ENCODE measurements at places on chromosomes 11 and 22.
A peak's percentile ranks its signal among the peaks of the same experiment; 100 is the strongest.

DNA sequence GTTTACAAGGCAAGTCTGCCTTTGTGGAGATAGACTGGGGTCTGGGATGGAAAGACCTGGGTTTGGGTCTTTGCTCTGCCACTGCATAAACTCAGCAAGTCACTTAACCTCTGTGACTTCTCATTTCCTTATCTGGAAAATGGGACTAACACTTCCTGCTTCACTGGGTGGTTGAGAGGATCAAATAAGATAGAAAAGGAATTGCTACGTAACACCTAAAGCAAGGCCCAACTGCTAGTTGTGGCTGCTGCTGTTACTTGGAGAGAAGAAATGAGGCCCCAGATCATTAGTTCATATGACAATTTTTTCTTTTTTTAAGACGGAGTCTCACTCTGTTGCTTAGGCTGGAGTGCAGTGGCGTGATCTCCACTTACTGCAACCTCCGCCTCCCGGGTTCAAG, 5.9 kb downstream of the PTPRJ start:
- no peak for DNase-seq

GRCh38 chr11:16278979-16279378, 77.4 kb downstream of the SOX6 start:
- no peak for DNase-seq

- DNase-seq = no peak
Measured at GRCh38 chr22:46079861-46080821, 70.2 kb upstream of the PPARA start.

DNA sequence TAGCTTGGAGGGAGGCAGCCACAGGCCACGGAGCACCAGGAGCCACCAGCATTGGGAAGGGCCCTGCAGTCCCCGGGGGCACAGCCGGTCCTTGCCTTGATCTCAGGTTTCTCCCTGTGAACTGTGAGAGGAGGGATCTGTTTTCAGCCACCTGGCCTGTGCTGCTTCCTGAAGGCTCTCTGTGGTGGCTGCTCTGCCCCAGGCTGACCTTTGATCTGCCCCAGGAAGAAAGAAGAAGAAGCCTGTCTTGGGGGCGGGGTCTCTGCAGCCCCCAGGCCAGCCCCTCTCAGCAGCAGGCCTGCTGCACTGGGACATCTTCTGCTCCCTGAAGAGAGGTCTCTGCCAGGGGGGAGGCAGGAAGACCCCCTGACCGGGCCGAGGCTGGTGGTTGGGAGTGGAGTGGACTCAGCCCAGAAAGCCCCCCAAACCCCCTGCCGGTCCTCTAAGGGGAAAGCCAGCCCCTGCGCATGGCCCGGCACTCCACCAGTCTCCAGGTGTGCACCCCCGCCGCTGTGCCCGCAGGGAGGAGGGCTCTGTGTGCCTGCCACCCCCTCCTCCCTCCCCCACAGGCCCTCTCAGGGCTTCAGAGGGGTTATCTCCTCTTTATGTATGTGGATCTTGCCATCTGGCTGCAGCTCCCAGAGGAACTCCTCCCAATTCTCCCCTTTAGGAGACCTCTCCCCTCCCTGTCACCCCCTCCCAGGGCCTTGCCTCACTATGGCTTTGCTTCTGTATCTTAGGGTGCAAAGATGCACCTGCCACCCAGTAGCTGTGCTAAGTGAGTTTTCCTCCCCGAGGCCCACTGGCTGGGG, 675.3 kb downstream of the BRD1 start:
- DNase-seq = no peak

DNA sequence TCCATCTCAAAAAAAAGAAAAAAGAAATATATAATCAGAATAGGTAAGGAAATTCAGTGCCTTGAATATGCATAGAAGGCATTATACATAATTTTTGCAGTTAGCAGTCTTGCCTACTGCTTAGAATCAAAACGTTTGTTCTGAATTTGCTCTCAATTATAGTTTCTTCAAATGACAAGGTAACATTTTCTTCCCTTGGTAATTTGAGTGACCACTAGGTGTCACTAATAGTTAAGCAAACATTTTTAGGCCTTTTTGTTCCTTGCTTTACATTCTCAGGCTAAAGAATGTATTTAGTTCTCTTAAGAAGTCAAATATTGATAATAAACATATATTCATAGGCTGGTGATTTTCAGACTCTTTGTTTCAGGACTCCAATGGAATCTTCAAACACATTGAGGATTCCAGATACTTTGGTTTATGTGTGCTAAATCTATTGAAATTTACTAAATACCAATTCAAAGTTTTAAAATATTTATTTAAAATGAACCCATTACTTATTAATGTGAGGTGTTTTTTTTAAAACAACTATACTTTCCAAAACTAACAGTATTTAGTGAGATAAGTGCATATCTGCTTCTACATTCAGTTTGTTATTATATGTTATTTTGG, 55.0 kb upstream of the DEPDC7 start:
- DNase-seq = peak; percentile 54

GRCh38 chr11:32919338-32919737, 26.7 kb downstream of the QSER1 start:
- DNase-seq = no peak

- no peak for DNase-seq
Measured at GRCh38 chr11:57386178-57386940, 4.1 kb downstream of the PRG2 start.

DNA sequence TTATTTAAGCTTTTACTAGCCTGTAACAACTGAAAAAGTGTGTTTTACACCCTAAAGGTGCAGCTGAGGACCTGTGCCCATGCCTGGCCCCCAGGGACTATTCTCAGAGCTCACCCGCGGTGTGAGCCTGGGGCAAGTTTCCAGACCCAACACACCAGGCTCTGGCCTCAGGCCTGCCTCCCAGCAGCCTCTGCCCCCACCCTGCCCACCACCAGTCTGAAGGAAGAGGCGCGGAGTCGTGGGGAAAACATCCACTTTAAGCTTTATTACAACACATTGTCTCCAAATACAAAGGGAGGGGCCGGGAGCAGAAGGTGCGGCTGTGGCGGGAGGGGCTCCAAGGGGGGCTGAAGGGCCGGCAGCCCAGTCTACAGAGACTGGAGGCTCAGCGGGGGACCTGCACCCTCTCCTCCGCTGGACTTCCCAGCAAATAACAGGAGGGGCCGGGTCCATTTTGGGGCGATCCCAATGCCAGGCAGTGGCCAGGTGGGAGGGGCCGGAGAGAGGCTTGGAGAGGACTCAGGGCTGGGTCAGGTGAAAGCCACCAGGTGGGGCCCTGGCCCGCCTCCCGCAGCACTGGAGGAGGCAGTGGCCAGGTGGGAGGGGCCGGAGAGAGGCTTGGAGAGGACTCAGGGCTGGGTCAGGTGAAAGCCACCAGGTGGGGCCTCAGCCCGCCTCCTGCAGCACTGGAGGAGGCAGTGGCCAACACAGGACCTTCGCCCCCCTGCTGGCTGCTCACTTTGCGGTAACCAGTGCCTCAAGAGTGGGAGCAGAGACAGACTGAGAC, 18.1 kb downstream of the DUSP8 start:
- no peak for DNase-seq

DNA sequence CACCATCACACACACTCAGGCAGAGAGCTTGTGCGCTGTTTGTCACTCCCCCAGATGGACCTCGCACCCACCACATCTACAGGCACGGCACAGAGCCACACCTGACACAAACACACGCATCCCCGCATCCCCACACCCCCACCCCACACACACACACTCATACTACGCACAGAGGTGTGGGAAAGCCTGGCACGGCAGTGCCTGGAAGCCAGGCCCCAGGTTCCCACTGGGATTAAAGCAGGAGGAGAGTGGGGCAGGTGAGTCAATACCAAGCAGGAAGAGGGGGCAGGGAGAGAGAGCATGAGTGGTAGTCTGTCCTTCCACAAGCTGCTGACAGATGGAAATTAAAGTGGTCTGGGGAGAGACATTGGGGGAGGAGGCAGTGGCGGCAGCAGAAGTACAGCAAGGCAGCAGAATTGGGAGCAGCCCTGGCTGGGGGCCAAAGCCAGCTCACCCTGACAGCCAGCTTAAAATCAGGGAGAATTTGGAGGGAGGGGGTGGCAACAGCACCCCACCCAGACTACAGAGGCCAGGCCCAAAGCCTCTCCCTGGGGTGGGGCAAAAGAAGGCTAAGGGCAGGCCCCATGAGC, 20.7 kb downstream of the TNKS1BP1 start:
- no peak for DNase-seq

GRCh38 chr22:20080445-20080775, 369 bp downstream of the DGCR8 start:
- DNase-seq = peak; percentile 85

- no peak for DNase-seq
Measured at GRCh38 chr11:27651711-27652110, 48.5 kb downstream of the BDNF start.

DNA sequence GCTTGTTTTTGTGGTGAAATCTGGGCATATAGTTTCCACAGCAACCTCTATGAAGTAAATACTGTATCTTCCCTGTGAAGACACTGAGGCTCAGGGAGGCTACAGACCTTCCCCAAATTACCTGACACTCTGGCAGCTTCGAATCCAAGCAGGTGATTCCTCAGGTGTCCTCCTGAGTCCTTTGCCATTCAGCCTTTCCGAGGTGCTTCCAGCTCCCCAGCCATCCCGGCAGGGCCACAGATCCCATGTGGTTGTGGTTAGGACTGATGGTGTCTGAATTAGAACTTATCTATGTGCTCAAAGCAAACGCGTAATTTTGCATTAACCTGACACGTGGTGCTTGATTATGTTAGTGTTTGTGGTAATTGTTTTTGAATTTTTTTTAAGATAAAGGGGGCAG, 785.6 kb downstream of the BRD1 start:
- DNase-seq = no peak

DNA sequence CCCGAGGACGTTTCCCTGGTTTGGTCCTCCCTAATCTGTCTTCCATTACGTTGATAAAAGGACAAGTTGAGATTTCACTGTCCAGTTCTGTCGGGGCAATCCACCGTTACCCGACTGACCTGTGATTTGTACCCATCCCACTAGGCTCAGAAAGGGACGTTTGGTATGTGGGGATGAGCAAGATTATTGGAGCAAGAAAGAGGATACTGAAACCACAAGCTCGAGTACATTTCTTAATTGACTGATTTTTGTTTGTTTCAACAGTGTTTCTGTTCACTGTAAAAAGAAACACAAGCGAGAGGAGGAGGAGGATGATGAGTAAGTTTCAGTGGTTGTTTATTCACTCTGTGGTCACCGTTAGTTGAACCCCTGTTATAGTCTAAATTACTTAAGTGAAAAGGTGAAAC, 969 bp downstream of the CCDC117 start:
- peak; percentile 59 for DNase-seq

- no peak for DNase-seq
Measured at GRCh38 chr11:125390946-125391345, 105.1 kb downstream of the FEZ1 start.

- DNase-seq = peak; percentile 83
Measured at GRCh38 chr11:6438979-6439571, 1.7 kb downstream of the HPX start.

DNA sequence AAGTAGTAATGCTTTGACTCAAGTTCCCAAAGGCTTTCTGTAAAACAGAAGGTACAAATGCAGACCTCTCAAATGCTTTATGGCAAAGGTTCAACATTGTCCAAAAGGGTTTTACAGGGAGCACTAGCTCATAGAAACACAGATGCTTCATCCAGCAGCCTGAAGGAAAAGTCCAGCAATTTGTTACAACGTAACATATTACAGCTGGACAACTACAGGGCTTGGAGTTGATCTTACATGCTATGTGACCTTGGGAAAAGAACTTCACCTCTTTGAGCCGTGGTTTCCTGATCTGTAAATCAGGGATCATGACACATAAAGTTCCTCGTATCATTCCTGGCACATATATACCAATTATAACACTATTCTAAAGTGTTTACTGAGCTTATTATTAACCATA, 84.9 kb downstream of the DDIAS start:
- DNase-seq = no peak

- DNase-seq = no peak
Measured at GRCh38 chr11:73374151-73374550, 2.0 kb upstream of the RELT start.

DNA sequence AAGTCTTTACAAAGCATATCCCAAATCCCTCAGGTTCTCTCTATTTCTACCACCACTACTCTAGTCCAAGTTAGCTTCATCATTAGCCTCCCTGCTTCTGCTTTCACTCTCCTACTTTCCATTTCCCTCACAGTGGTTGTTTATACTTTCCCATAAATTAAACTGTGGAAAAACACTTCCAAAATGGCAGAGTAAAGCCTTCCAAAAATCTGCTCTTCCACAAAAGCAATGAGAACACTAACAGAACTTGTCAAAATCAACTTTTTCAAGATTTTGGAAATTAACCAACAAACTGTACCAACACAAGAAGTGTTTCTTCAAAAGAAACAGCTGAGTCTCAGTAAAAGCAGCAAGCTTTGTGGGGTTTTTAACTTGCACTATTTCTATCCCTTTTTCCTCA, 71.8 kb downstream of the TTC28 start:
- no peak for DNase-seq

DNA sequence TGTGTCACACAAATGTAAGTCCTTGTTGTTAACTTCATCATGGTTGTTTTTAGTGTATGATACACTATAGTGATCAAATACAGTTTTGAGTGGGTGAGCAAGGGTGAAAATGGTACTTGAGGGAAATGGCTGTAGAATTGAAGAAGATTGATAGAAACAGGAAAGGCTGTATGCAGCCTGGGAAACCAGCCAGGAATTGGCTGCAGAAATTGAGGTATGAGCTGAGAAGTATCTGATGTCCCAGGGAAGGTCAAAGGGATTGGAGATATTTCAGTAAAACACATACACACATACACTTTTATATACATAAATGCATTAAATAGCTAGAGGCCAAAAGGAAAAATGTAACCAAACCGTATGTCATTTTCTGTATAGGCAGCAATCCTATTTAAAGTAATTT, 13.1 kb upstream of the YAP1 start:
- DNase-seq = no peak

GRCh38 chr11:87187930-87188329, 150.2 kb downstream of the TMEM135 start:
- no peak for DNase-seq

DNA sequence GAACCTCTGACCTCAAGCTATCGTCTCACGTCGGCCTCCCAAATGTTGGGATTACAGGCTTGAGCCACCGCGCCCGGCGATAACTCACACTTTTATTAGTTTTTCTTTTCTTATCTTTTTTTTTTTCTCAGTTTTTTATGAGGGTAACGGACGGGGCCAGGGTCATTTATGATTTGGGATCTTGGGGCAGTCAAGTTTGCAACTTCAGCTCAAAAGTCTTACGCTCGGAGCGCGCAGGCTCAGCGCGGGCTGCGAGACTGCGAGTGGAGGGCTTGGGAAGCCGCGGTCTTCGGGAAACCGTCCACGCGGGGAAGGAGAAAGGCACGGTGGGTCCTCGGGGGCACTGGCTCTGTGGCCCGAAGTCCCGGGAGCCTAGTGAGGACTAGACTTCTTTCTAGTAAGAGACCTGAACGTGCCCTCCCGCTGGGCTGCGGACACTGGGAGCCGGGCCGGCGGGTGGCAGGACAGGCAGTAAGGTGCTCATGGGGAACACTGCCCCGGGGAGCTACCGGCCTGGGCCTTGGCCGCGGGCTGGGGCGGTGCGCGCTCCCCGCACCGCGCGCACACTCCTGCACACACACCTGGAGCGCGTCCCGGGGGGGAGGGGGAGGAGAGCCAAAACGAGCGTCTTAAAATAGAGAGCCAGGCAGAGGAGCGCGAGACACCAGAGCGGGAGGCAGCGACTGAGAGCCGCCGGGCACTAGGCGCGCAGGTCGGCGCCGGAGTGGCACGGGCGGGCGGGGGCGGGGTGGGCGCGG, 476 bp upstream of the BARX2 start:
- DNase-seq = no peak

- DNase-seq = no peak
Measured at GRCh38 chr11:125799808-125800207, 11.9 kb downstream of the PATE3 start.

Data from suppressor macrophage treated with lipopolysaccharide for 1 hour (primary cell).